Activated naive CD8-positive, alpha-beta T cell treated with anti-CD3 and anti-CD28 coated beads, Interleukin-2, amount 50 U/mL, for 16 hours (primary cell): ENCODE measurements at places on chromosomes 4 and X.

GRCh38 chr4:128524311-128524710 lies 236.7 kb upstream of the PGRMC2 start:
- no peak for DNase-seq

DNA sequence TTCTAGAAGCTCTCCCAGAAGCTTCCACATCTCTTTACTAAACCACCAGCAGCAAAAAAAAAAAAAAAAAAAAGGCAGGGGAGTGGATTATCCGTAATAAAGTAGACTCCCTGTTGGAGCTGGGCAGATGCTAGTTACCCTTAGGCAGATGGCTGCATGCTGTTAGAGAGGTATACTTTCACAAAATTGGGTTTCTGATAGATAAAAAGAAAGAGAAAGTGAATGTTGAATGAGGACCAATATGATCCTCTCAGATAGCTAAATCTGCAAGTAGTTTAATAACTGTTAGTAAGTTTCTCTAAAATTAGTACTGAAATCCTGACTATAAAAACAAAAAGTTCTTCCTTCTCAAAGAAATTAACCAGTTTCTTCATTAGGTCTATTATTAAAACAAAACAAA lies 195.4 kb downstream of the ANAPC10 start:
- no peak for DNase-seq

- DNase-seq: no peak
Observed at GRCh38 chr4:84971319-84971932, 4.9 kb upstream of the WDFY3 start.

DNA sequence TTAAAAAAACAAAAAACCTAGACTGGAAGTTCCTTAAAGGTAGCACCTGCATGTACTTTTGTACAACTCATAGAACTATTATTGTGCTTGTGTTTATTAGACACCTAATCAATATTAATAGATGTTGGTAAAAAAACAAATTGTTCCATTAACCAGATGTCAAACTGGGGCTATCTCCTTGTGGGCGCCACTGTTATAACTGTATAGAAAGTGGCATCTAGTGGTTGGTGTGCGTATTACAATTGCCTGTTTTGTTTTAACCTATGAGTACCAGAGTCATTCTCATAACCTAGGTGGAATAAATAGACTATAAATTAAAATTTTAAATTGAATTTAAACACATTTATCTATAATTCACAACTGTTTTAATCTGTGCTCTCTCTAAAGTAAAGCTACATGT lies 97.4 kb downstream of the COL4A5 start:
- DNase-seq: no peak

- DNase-seq: no peak
Observed at GRCh38 chr4:16757080-16757521, 141.3 kb downstream of the LDB2 start.

DNA sequence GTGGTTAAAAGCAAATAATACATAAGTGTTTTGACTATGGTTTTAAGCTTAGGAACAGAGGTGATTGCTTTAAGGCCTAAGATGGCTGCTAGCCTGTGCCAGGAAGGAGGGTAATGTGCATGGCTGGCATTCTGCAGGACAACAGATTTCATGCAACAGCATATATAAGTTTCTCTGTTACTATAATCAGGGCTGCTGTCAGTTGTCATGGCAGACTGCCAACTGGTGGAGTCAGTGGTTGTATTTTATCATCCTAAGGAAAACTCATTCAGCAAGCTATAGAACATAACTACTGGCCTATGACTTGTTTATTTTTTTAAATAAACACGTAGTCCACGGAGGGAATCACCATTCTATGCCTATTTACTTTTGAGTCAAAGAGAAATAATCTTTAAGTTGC lies 77.7 kb upstream of the DCAF8L1 start:
- no peak for DNase-seq

DNA sequence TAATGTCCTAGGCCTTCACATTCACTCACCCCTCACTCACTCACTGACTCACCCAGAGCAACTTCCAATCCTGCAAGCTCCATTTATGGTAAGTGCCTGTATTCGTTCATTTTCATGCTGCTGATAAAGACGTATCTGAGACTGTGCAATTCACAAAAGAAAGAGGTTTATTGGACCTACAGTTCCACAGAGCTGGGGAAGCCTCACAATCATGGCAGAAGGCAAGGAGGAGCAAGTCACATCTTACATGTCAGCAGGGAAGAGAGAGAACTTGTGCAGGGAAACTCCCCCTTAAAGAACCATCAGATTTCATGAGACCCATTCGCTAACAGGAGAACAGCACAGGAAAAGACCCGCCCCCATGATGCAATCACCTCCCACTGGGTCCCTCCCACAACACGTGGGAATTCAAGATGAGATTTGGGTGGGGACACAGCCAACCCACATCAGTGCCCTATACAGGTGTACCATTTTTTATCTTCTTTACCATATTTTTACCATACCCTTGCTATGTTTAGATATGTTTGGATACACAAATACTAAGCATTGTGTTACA lies 18.2 kb upstream of the TLR1 start:
- no peak for DNase-seq

- no peak for DNase-seq
Observed at GRCh38 chr4:147984065-147984777, 252.3 kb downstream of the ARHGAP10 start.

DNA sequence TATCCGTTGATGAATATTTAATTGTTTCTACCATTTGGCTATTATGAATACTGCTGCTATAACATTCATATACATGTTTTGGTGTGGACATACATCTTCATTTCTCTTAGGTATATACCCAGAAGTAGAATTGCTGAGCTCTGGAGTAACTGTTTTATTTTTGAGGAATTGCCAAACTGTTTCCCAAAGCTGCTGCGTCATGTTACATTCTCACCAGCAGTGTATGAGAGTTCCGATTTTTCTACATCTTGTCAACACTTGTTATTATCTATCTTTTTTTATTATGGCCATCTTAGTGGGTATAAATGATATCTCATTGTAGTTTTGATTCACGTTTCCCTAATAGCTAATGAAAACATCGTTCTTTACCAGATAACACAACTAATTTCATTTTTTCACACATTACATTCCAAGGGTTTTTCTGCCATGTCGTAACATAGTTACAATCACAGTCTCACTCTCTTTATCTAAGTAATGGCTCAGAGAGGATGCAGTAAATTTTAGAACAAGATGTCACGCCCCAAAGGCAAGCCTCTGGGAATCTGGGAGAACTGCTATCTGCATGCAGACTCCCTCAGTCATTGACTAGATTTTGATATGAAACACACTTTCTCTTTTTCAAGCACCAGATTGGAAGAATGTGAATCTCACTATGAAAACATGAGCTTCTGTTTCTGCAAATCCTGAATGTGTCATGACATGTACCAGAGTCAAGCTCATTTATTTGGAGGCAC lies 10.3 kb downstream of the ARHGAP6 start:
- DNase-seq: no peak

DNA sequence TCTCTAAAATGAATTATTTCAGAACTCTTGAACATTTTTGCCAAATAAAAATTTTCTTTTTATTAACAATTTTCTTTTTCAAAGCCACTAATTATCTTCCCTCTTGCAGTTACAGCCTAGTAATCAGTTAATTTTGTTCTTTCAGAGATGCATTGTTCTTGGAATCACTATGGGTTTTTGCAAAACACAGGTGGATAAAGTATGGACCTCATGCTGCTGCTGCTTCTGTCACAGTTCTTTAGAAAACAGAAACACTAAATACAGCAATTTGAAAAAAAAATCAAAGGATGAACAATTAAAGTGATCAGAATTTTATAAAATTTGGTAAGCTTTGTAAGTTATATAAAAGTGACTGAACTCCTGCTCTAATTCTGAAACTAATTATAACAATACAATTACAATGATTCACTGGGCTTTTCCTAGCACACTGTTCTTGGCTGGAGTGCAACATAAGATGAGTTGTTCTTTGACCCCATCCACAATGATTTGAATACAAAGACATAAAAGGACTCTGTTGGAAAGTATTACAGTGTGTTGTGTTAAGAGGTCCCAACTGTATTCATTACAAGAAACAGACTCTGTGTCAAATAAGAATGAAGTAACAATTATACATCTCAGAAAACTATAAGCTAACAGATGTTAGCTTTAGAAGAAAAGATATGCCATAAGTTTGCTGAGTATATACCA lies 59.4 kb upstream of the GK2 start:
- DNase-seq: no peak

- no peak for DNase-seq
Observed at GRCh38 chr4:26288355-26288909, 32.4 kb upstream of the RBPJ start.

DNA sequence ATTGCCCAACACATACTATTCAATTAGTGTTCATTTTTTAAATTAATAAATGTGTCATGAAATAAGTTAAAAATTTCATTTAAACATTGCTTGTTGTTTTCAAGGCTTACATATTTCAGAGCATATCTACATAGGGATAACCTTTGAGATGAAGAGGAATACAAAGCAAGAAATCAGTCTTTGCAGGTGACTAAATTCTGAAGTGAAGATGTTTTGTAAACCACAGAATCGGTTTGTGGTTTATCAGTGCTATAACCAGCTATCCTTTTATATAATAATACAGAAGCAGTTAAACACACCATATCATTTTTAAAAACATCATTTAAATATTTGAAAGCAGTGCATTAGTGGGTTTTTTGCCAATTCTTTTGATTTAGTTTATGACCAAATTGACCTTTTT lies 26.9 kb downstream of the FAM241A start:
- DNase-seq: no peak

DNA sequence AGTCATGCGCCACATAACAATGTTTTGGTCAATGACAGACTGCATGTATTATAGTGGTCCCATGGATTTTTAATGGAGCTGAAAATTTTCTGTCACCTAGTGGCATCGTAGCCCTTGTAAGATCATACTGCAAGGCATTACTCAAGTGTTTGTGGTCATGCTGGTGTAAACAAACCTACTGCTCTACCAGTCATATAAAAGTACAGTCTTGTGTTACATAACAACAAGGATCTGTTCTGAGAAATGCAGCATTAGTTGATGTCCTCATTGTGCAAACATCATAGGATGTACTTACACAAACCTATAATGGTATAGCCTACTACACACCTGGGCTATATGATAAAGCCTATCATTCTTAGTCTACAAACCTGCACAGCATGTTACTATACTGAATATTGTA lies 34.6 kb downstream of the COX18 start:
- DNase-seq: no peak

GRCh38 chrX:150513544-150513943 lies 54.9 kb upstream of the MTM1 start:
- no peak for DNase-seq

- DNase-seq: no peak
Observed at GRCh38 chr4:85478576-85478975, 3.6 kb downstream of the ARHGAP24 start.

DNA sequence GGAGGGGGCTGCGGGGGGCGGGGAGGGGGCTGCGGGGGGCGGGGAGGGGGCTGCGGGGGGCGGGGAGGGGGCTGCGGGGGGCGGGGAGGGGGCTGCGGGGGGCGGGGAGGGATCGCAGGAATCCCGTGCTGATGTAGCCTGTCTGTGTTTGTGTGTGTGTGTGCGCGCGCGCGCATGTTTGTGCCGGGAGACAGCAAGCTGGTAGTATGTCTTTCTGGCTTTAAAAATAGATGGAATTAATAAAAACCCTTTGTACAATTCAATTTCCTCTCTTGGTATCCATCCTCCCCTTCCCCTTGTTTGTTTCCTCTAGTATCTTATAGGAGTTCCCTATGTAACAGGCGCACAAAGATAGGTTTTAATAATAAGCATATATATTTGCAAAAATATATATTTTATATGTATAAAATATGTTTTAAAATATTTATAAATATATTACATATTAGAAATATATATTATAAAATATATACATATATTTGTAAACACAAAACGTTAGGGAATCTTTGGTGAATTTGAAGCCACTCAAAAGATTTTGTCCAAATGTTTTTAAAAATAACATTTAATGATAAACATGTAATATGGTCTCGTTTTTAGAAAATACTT lies 782 bp downstream of the ARHGAP24 start:
- DNase-seq: no peak

- DNase-seq: no peak
Observed at GRCh38 chr4:10161840-10162239, 45.2 kb upstream of the WDR1 start.

DNA sequence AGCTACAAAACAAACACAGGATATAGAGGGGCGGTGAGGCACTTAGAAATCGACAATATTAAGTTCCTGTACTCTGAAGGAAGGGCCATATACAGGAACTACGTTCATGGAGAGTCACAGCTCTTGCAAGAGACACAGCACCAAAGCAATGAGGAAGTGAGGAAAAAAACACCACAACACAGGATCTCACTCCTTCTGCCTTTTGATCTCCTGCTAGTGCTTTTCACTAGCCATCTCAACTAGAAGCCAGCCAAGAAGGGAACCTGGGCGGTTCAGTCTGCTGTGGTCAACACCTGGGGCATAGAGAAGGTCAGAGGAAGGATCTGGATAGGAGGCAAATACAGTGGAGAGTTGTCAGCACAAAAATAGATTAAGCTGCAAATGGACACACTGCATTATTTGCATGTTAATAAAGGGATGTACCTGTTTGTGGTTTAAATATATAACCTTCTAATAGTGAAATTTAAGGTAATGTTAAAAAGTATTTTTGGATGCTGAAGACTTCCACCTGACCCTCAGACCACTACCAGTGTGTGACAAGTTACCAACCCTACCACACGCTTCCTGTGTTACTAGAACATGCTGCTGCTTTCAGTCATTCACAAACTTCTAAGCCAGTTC lies 104.6 kb downstream of the DTHD1 start:
- no peak for DNase-seq

GRCh38 chr4:67198727-67199126 lies 346.6 kb downstream of the CENPC start:
- DNase-seq: no peak

GRCh38 chrX:67601771-67602170 lies 58.0 kb downstream of the AR start:
- no peak for DNase-seq

DNA sequence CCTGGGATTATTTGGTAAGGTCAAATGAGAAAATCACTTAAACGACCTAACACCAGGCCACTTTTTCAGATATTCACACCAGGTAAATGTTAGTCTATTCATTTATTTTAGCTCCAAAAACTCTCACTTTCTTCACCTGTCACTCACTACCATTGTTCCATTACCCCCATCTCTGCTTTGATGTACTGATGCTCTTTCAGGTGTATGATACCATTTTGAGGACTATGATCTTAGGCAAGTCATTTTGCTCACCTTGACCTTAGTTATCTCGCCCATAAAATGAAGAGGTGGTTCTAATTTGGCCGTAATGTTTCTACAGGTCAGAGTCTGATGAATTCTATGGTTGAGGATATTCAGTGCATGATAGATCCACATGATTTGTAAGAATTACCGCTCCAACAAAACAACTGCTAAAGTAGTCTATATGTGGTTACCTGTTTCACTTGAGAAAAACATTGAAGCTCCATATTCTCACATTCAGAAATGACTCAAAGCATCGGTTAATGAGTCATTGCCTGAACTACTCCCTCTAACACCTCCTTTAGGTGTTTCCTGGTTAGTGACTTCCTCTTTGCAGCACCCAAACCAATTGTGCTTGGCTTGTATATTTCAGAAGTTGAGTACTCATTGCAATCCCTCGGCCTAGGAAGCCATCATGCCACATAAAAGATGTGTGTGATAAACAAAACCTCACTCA lies 4.5 kb downstream of the DTHD1 start:
- DNase-seq: peak; percentile 11
